ENCODE measurements at places on chromosomes 1 and 21. TPM values are rescaled to one million over a fixed set of nuclear protein-coding genes. Genes with fewer than 3 reads are reported as not detected.

Gene CTTNBP2NL
- total RNA-seq, result 3.3 TPM

- DNase-seq, result no peak
Observed at GRCh38 chr21:22244516-22244915, 1246.3 kb downstream of the NCAM2 start.

GRCh38 chr1:20058531-20058930, 11.5 kb upstream of the PLA2G5 start:
- DNase-seq, result peak; percentile 78

DNA sequence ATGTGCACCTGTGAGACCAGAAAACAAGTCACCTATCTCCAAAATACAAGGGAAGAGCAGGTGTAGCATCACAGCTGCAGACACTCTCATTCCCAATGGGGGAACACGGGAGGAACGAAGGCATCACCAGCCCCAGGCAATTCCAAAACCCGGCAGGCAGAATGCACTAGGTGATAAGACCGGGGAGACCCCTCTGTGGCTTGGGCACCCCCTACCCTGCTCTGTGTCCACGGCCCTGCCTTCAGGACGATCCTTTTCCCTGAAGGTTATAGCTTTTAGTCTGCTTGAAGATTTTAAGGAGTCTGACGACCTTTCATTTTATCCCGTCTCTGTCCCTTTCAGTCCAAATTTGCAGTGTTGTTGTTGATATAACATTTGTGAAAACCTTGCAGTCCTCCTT, 19.2 kb downstream of the TRPM2 start:
- no peak for DNase-seq

DNA sequence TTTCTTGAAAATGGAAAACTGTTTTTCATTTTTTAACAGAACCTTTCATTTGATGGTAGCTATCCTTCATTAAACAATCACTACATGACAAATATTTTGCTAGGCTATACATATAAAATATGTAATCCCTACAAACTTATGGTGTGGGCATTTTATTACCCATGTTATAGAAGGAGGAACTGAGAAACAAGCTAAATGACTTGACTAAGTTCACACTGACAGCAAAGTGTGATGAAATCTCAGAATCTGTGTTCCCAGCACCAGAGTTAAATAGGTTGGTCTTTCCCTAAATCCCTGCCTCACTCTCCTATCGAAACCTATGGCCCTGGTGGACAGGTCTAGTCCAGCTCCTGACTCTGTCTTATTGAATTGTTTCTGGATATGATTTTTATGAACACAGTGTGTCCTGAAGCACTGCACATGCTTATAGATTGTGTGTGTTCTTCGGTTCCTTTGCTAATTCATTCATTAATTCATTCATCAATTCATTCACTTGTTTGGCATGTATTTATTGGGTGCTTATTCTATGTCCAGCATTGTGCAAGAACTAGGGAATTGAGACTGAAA, 301.0 kb downstream of the GRIK1 start:
- no peak for DNase-seq
